ENCODE measurements at places on chromosomes 5 and 9. TPM values are rescaled to one million over a fixed set of nuclear protein-coding genes. Genes with fewer than 3 reads are reported as not detected.
A peak's percentile ranks its signal among the peaks of the same experiment; 100 is the strongest.

DNA sequence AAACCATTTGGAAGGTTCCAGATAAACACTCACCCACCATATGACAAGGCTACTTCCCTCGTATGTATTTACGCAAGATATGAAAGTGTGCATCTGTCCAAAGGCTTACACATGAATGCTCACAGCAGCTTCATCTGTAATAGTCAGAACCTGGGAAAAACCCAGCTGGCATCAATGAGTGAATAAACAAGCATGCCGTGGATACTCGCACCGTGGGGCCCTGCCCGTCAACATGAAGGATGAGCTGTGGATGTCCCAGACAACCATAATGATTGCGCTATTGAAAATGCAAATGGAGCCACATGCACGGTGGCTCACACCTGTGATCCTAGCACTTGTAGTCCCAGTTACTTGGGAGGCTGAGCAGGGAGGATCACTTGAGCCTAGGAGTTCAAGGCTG is 60.6 kb upstream of the FCN1 start:
- no peak for ATAC-seq

GRCh38 chr9:105313238-105313637 is 68.8 kb downstream of the SLC44A1 start:
- no peak for ATAC-seq

DNA sequence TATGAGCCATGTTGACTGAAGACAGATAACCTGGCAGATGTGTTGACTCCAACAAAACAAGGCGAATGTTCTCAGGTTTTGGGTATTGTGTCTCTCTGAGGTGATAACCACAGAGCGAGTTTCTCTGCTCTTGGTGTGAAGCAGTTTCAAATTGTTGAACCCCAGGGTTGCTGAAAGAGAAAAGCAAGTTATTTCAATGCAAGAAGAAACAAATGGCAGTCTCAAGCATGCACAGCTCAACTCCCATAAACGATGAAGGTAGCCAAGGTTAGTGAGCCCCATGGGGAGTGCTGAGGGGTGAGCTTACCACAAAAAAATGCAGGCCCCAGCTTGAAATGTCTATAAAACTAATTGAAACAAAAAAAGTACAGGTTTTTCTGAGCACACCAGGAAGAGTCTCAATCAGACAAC is 220.8 kb upstream of the DAPK1 start:
- peak; percentile 31 for ATAC-seq

GRCh38 chr9:104836235-104836634 is 72.3 kb downstream of the NIPSNAP3B start:
- peak; percentile 29 for ATAC-seq

DNA sequence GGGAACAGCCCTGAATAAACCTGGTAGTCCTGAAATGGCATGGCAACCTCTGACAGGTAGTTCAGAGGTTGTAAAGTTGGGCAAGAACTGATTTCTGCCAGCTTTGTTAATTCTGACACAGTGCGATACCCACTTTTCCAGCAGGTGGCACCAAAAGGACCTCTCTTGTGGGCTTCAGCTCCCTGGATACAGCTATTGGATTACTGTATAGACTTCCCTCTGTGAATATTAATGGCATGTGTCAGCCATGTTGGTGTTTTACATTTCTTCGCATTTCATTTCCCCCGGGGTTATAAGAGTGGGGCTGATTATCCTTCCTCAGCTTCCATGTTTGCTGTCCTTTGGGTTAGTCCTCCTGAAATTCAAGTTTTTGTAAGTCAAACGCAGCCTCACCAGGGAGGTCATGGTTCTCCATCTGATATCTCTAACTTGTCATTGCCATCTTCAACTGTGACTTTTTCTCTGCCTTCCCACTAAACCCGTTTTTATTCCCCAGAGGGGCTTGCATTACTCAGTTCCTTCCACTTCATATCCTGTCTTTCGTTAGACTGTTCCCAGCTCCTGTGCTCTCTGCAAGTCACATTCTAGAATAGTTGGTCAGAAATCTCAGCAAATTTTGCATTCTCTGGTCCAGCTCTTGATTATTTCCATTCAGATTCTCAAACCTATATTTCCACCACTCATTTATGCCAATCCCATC is 135.6 kb downstream of the LIFR start:
- ATAC-seq: no peak

DNA sequence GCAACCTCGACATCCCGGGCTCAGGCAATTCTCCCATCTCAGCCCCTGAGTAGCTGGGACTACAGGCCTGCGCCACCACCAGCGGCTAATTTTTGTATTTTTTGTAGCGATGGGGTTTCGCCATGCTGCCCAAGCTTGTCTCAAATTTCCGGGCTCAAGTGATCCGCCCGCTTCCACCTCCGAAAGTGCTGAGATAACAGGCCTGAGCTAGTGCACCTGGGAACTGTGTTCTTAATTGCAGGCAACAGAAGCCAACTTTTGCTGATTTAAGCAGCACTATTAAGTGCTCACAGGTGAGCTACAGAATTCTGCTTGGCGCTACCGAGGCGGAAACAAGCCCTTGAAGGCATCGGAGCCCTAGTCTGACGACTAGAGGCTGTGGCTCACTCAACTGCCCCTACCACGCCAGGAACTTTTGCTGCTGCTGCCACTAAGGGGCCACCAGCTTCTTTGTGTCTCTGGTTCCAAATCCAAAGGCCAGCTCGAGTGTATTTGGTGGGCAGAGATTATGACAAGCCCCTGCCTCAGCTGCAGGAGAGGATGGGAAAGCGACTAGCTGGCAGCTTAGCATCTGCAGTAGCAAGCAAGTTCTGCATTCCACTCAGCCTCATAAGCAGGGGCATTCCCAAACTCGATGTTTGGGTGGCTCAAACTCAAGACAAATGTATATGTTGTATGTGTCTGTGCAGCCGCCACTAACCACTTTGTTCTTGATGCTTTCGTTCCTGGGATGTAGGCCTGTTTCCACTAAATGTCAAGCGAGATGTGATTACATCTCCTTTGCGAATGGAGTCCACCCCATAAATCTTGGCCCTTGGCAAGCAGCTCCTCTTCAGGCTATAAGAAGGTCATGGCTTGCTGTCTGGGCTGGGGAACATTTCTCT is 10.6 kb upstream of the HMCN2 start:
- no peak for ATAC-seq

GRCh38 chr9:99475401-99476065 is 253.5 kb downstream of the SEC61B start:
- no peak for ATAC-seq

DNA sequence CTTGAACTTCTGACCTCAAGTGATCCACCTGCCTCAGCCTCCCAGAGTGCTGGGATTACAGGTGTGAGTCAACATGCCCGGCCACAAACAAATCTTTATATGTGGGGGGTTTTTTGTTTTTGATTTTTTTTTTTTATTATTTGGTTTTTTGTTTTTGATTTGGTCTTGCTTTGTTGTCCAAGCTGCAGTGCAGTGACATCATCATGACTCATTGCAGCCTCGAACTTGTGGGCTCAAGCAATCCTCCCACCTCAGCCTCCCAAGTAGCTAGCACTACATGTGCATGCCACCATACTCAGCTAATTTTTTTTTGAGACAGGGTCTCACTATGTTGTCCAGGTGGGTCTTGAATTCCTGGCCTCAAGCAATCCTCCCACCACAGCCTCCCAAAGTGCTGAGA is 42.4 kb downstream of the ALDH7A1 start:
- no peak for ATAC-seq

GRCh38 chr9:123776708-123777537 is 153.0 kb downstream of the DENND1A start:
- ATAC-seq: no peak

DNA sequence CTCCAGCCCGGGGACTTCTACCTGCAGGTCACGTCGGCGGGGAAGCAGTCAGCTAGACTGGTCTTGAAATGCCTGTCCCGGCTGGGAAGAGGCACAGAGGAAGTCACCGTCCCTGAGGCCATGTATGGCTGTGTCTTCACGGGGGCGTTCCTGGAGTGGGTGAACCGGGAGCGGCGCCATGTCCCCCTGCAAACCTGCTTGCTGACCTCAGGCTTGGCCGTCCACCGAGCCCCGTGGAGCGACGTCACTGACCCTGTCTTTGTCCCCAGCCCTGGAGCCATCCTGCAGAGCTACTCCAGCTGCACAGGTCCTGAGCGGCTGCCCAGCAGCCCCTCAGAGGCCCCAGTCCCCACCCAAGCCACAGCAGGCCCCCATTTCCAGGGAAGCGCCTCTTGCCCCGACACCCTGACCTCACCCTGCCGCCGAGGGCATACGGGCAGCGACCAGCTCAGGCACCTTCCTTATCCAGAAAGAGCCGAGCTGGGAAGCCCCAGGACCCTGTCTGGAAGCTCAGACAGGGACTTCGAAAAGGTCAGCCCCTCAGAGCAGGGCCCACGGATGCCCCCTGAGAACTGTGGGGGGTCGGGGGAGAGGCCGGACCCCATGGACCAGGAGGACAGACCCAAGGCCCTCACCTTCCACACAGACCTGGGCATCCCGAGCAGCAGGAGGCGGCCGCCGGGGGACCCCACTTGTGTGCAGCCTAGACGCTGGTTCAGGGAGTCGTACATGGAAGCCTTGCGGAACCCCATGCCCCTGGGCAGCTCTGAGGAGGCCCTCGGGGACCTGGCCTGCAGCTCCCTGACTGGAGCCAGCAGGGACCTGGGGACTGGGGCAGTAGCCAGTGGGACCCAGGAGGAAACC is 47.8 kb downstream of the PLEKHG4B start:
- ATAC-seq: no peak

DNA sequence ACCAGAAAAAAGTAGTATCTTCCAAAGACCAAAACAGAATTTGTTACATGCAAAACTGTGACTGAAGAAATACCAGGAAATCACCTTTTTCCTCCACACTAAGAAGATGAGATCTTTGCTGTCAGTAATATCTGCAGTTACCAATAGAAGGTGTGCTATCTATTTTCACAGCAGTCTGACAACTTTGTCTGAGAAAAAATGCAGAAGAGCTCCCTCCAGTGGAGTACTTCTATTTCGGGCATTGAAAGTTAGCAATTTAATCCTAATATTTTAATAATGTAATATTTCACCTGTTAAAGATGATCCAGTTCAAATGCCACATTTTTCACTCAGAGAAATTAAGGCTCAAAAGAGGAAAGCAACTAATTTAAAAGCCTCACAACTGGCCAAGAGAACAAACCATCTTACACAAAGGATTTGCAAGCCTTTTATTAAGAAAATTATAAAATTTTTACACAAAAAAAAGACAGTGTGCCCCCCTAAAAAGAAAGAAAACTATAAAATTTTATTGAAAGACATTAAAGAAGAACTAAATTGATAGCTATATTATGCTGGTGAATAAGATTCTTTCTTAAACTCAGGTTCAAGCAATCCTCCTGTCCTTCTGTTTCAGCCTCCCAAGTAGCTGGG is 50.6 kb downstream of the DEPDC1B start:
- ATAC-seq: no peak

GRCh38 chr9:37949576-37949975 is 45.6 kb upstream of the SLC25A51 start:
- ATAC-seq: no peak

DNA sequence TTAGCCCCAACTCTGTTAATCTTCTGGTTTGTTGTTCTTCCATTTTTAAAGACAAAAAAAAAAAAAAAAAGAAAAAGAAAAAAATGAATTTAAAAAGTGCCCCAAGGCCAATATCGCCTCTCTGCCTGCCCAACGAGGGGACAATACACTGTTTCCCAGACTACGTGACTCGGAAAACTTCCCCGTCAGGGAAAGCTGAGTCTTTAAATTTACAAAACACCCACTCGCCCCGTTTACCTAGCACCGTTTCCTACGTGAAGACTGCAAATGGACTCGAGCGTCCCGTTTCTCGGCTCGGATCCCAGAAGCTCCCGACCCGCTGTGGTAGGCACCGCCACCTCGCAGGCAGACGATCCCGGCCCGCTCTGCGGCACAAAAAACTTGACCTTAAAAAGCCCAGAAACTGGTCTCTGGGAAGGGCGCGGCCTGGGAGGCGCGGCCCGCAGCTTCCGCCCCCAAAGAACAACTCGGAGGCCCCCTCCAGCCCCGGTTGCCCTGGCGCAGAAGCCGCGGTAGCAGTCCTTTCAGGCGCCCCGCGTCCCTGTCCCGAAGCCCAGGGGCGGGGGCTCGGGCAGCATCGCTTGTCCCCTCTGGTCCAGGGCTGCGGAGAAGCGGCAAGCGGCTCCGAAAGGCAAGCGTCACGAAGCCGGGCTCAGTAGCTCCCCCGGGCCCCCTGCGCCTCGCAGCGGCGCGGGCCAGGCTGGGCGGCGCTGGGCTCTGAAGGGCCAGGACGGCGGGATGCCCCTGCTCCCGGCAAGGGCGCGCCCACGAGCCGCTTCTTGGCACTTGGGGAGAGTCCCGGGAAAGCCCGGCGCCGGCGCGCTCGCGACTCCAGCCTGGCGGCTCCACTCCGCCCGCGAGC is at the start of gene GCNT4:
Gene GCNT4 (minus strand): TSS at position 367 of the 862 bp plus-strand sequence. CDS start 22,521 bp downstream, outside the sequence.
- peak; percentile 43 for ATAC-seq

GRCh38 chr9:137299938-137300337 is 2.1 kb downstream of the NRARP start:
- ATAC-seq: no peak

- ATAC-seq: no peak
Measured at GRCh38 chr5:159403906-159404681, 73.8 kb upstream of the IL12B start.

- no peak for ATAC-seq
Measured at GRCh38 chr5:43432486-43433375, 20.5 kb upstream of the CCL28 start.

GRCh38 chr9:134388289-134388808 is 62.1 kb downstream of the RXRA start:
- ATAC-seq: no peak

DNA sequence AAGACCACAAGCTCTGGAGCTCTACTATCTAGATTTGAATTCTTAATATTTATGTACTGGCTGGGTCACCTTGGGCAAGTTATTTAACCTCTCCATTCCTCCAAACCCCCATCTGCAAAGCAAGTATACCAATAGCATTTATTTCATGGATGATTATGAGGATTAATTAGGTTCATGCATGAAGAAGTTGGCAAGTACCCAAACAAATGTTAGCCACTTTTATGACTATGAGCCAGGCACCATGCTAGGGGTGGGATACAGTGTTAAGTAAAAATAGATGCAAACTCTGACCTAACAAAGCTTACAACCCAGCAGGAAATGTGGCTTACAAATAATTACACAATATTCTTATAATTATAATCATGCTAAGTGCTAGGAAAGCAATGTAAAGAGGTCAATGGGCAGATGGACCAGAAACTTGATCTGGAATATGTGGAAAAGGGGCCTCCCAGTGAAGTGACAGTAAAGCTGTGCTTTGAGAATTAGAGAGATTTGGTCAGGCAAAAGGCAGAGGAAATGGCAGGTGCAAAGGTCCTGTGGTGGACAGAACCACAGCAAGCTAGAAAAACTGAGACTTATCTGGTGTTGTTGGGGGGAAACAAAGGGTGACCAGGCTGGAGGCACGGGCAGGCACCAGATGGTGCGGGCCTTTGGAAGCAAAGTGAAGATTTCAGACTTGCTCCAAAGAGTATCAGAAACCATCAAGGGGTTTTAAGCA is 525.2 kb upstream of the TRPC7 start:
- ATAC-seq: no peak

DNA sequence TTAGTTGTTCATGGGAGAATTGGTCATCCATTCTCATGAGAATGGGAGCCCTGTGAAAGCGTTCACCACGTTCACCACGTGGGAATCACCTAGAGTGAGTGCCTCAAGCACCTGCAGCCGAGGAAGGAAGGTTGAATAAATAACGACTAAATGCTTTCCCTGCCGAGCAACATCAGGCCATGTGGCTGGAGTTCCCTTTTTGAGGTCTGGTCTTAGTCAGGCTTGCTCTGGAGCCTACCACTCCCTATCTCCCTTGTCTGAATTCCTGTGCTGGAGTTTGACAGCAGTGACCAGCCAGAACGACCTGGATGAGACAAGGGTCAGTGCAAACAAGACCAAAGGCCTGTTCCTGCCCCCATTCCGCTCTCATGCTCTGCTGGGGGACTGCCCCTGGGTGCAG is 28.5 kb downstream of the KCNMB1 start:
- ATAC-seq: no peak

The TAF11L5 gene
- not detected for total RNA-seq

The ADAMTS19 gene
- not detected for total RNA-seq

The C9orf57 gene
- not detected for total RNA-seq

The MYOZ3 gene
- 0.21 TPM for total RNA-seq

The PCDHB15 gene
- total RNA-seq: not detected

Data from activated T-helper 17 cell treated with anti-CD3 and anti-CD28 coated beads, Interleukin-2, amount 50 U/mL, for 72 hours (primary cell).